ENCODE measurements at places on chromosomes 1 and 21.
A peak's percentile ranks its signal among the peaks of the same experiment; 100 is the strongest.

GRCh38 chr1:82979593-82980236 is 1019.2 kb downstream of the TTLL7 start:
- no peak for DNase-seq

- DNase-seq, result no peak
Measured at GRCh38 chr1:93695411-93696005, 13.9 kb upstream of the BCAR3 start.

- DNase-seq, result no peak
Measured at GRCh38 chr1:157505481-157506272, 46.6 kb downstream of the FCRL5 start.

DNA sequence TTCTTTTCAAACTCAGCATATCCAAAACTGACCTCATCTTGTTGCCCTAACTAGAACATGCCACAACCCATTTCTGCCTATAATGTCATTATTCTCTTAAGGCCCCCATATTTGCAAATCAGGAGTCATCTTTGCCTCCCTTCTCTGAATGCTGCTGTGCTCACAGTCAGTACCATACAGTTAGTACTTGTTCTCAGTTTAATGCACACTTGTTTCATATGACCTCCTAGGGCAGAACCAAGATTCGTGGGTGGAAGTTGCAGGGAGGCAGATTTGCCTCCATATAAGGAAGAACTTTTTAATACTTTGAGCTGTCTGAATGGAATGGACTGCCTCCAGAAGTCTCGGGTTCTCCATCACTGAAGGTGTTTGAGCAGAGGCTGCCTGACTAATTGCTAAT is 9.2 kb downstream of the CAP1 start:
- no peak for DNase-seq

DNA sequence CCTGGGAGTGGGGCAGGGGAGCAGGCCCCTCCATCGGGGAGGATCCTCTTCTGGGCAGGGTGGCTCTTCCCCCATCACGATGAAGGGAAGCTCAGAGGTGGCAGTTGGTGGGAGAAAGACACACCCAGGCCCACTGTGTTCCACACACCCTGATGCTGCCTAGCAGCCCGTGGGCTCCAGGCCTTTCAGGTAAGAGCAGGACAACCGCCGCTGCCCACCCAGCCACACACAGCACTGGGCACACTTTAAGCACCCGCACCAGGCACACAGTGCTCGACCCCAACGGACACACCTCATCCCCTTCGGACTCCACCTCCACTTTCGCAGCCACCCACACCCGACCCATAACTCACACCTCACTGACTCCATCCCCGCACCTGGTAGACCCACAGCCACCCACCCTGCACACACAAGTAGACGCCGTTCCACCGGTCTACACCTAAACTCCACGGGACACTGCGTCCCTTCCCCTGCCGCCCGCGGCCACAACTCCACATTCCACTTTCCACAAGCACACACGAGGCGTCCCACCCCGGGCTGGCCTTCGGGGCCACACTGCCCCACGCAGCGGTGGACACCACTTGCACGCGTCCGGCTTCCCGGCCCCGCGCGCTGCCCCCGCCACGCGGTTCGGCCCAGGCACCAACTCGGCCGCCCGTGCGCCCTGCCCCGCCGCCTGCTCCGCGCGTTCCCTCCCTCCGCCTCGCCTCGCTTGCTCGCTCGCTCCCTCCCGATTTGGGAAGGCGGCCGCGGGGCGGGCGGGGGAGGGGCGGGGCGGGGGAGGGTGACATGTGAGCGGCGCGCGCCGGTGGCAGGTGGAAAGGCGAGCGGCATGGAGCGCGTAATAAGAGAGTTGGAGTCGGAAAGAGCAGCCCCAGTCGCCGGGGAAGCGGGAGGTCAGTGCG is at the start of gene KCNQ4:
TSS of gene KCNQ4 (plus strand) at position 787 of the 905 bp plus-strand sequence. CDS start 307 bp downstream, outside the sequence.
- peak; percentile 42 for DNase-seq

DNA sequence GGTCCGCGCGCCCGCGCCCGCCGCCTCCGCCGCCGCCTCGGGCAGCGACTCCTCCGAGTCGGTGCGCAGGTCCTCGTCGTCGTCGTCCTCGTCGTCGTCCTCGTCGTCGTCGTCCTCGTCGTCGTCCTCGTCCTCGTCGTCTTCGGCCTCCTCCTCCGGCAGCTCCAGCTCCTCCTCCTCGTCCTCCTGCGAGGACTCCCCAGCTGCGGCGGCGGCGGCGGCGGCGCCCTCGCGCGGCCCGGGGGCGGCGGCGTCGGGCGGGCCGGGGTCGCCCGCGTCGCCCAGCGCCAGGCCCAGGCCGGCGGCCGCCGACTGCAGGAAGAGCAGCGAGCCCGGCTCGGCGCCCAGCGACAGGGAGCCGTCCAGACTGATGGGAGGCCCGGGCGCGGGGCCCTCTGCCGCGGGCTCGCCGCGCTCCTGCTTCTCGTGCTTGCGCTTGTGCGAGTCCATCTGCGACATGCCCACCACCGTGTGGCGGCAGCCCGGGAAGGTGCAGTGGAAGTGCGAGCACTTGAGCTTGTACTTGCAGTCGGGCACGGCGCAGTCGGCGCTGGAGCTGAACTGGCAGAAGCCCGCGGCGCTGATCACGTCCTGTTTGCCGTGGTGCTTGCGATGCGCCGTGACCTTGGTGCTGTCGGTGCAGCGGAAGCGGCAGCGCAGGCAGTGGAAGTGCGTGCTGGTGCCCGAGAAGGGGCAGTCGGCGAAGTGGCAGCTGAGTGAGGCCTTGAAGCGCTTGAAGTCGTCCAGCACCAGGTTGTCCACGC is 157.3 kb downstream of the CASZ1 start:
- no peak for DNase-seq

DNA sequence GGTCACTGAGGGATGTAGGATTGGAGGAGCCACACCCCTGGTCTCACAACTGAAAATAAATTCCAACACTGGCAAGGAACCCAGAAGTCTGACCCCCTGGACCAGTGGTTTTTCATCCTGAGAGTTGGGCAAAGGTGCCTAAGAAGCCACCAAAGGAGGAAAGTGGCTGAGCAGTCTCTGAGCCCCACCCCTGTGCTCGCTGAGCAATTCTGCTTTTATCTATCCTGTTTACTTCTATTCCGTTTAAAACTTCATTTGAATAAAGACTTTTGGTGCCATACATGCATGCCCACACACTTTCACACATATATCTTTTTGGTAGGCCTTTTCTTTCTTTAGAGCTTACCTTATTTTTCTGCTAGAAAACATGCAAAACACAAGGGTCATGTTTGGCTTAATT is 13.9 kb upstream of the CD53 start:
- DNase-seq, result no peak

GRCh38 chr1:178037510-178038253 is 56.2 kb upstream of the RASAL2 start:
- DNase-seq, result peak; percentile 75

- no peak for DNase-seq
Measured at GRCh38 chr21:16159971-16160350, 430.2 kb downstream of the USP25 start.

GRCh38 chr1:153655333-153655732 is 3.2 kb upstream of the SNAPIN start:
- no peak for DNase-seq

DNA sequence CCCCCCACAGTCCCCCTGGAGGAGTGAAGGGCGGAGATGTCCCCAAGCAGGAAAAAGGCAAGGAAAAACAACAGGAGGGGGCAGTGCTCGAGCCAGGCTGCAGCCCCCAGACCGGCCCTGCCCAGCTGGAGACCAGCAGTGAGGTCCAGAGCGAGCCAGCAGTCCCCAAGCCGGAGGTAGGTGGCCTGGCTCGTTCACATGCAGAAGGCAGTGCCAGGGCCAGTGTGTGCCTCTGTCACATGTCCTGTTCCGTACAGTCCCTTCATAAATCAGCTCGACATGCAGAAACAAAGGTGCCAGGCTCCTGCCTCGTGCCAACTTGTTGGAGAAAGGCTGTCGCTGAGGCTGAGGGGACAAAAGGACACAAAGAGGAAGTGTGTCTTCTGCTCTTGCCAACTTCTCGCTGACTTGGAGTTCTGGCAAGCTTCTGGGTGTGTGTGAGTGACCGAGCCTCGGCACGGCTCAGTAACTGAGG is 24.1 kb upstream of the MPZL1 start:
- DNase-seq, result no peak

DNA sequence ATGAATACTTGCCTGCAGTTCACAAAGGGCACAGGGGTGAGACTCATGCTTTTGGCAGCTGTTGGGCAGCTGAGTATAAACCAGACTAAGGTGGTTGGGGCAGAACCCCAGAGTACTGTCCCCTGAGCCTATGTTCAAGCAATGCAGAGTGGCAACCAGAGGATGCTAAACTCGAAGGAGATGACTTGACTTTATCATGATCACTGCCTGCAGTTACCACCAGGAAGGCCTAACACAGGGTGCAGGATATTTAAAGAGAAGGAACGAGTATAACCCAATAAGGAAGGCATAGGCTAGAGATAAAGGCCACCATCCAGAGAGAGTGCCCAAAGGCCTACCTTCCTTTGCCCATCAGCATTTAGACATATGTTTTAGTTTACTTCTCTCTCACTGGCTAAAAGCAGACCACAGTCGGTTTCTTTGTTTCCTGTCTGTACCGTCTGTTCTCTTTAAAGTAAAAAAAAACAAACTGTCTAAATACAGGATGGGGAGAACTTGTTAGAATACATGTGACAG is 83.3 kb downstream of the MPZL1 start:
- no peak for DNase-seq

- DNase-seq, result no peak
Measured at GRCh38 chr1:31977385-31978131, 36.1 kb upstream of the KHDRBS1 start.

DNA sequence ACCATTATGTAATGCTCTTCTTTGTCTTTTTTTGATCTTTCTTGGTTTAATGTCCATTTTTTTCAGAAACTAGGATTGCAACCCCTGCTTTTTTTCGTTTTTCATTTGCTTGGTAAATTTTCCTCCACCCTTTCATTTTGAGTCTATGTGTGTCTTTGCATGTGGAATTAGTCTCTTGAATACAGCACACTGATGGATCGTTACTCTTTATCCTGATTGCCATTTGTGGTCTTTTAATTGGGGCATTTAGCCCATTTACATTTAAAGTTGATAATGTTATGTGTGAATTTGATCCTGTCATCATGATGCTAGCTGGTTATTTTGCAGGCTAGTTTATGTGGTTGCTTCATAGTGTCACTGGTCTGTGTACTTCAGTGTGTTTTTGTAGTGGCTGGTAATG is 75.6 kb upstream of the ETV3 start:
- no peak for DNase-seq

DNA sequence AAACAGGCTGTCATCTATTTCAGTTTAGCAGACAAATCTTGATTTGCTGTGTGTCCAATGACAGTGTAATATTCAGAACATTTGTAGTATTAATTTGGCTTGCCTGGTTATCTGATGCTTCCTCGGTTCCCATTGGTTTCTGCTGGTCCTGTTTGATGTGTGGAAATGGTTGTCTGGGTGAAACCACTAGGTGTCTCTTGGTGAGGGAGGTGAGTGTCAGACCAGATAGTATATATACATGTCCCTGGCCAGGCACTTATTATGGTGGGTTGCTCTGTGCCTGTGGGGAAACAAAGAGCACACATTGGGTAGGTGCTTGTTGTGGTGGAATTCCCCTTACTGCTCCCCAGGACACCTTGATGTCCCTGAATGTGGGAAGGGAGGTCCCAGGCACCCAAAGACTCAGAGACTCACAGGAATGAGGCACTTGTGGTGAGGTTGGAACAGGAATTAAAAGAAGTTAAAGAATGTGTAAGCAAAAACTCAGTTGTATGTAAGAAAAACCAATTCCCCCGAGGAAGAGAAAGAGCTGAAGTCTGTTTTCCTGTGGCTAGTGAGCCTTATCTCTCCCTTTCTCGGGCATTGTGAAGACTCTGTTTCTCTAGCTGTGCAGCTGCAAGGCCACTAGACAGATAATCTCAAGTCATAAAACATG is 1519.1 kb downstream of the BRINP3 start:
- DNase-seq, result no peak

DNA sequence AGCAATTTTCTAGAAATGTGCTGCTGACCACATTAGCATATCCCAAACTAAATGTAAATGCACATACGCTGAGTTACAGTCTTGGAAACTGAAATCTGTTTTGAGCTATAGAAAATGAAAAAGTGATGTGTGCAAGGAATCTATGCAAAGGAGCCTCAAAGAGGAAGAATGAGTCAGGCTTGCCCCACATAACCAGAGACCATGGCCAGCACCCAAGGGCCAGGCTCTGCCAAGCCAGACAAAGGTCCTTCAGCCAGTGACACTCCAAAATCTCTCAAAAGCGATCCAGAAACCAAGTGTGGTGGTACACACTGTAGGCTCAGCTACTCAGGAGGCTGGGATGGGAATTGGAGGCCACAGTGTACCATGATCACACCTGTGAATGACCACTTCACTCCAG is 195.2 kb downstream of the TOMM20 start:
- no peak for DNase-seq

- DNase-seq, result no peak
Measured at GRCh38 chr1:48082271-48082962, 85.2 kb upstream of the TRABD2B start.

- no peak for DNase-seq
Measured at GRCh38 chr21:40625991-40626390, 221.0 kb downstream of the DSCAM start.

DNA sequence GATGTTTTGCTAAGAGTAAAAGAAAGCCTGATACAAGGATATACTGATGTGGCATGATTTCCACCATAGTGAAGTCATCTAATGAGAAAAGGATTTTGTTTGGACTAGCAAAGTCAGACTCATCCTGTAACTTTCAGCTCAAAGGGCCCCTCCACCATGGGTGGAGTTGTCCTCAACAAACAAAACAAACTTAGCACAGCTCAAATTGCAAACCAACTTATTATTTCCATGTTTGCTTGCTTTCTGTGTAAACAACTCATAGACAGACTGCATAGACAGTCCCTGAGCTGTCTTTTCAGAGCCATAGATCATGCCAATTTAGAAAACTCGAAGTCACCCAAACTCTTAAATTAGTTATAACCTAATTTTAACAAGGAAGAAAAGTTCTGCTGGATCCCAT is 69.4 kb upstream of the VAV3 start:
- no peak for DNase-seq

- DNase-seq, result no peak
Measured at GRCh38 chr1:162020150-162020549, 3.5 kb downstream of the OLFML2B start.

DNA sequence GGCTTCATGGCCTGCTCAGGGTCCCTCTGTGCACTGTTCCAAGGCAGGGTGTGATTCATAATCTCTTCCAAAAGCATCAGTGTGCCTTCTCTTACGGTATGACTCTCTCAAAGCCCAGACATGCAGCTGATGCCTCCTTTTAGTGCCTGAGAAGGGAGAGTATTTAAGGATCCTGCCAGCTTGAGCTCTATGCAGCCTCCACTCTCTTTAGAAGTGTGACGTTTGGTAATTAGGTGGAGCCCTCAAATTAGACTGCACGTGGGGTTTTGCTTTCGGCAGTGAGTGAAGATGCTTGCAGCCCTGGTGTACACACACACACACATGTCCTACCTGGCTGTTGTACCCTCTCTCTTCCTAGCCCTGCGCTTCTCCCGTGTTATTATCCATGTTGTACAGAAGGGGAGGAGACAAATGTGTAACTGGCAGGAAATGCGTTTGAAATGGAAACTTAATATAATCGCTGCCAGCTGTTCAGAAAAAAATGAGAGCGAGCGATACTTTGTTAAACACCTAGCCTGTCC is 2.6 kb upstream of the C1orf174 start:
- DNase-seq, result no peak

- DNase-seq, result no peak
Measured at GRCh38 chr1:201366696-201367095, 10.8 kb downstream of the TNNT2 start.

- peak; percentile 75 for DNase-seq
Measured at GRCh38 chr1:181485287-181486097, 2.2 kb downstream of the CACNA1E start.

- no peak for DNase-seq
Measured at GRCh38 chr1:236338096-236338495, 56.0 kb upstream of the EDARADD start.

- DNase-seq, result no peak
Measured at GRCh38 chr1:238660849-238661248, 725.5 kb upstream of the CHRM3 start.

- DNase-seq, result no peak
Measured at GRCh38 chr1:40664167-40664537, 1.3 kb downstream of the RIMS3 start.
